NCI-H2081 treated with DMSO at 0.1 percent for 48 hours (cell line): ENCODE measurements at places on chromosomes 4 and X.

GRCh38 chr4:75031775-75032174 is 98.9 kb downstream of the PARM1 start:
- DNase-seq: no peak

DNA sequence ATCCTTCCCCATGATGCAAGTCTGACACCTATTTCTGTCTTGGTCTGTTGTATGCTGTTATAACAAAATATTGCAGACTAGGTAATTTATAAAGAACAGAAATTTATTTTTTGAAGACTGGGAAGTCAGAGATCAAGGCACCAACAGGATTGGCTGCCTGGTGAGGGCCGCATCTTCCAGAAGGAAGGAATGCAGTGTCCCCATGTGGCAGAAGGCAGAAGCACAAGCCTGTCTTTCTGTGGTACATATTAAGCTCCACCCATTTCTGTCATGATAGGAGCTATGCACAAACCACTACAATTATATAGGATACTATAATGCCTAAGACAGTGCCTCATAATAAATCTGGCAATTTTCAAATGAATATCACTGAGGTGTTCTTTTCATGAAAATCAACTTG is 502.3 kb upstream of the DIAPH2 start:
- no peak for DNase-seq

DNA sequence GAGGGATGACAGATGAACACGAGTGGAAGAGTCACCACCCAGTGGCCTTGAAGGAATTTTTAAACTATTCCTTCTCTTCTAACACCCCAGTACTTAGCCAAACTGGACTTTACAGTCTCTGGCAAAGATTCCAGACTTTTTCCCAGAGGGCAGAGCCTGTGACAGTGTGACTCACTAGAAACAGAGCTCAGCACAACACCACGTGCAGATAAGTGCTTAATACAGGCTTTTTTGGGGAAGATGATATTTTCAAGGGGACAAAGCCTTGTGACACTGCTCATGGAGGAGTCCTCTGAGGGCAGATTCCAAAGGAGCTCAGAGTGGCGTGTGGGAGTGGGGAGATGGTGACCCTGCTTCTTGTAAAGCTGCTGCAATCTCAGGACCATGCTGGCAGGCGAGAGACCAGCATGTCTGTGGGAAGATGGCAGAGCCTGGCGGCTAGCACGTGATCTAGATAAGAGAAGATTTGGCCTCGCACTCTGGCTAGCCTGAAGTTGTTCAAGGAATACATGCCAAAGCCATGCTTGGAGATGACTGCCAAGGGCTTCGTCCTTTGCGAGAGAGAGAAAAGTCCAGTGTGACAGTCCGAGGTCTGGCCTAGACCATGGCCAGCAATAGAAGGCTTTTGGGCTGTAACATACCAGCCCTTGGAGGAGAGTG is 2.4 kb downstream of the RAB33A start:
- DNase-seq: no peak

DNA sequence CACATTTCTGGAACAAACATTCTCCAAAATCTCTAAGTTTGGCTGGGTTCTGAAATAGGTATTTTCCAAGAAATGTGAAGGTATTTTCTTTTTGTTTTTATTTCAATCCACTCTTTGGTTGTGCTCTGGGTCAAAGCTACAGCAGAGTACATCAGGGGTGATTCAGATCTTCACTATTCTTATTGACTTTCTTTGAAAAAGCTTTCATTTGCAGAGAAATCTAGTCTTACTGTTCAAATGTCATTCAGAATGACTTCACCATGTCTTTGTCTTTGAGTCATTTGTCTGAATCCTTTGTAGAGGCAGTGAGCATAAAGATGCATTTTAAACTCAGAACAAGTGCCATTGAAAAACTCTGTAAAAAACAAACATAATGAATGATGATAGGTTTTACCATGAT is 547.2 kb upstream of the ADGRL3 start:
- DNase-seq: no peak

DNA sequence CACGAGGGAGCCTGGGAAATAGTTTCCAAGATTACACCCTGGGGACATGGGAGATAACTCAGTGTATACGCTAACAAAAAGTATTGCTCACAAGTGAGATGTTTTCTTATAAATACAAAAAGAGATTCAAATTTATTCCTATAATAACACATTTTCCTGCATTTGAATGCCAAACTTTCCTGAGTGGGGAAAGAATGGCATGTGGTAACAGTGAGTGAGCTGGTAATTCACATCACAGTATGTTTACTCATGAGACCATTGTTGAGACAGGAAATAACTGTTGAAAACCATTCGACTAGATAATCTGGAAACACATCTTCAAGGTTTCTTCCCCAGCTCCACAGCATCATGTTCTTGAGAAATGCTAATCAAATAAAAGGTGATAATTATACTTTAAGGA is 109.1 kb downstream of the TASL start:
- DNase-seq: no peak

- DNase-seq: no peak
These were observed 31.8 kb downstream of the SERTM2 start for GRCh38 chrX:111543212-111543741.

GRCh38 chr4:152221816-152222516 is 313.9 kb downstream of the FBXW7 start:
- DNase-seq: no peak

GRCh38 chrX:100812216-100813158 is 7.7 kb upstream of the CSTF2 start:
- no peak for DNase-seq

DNA sequence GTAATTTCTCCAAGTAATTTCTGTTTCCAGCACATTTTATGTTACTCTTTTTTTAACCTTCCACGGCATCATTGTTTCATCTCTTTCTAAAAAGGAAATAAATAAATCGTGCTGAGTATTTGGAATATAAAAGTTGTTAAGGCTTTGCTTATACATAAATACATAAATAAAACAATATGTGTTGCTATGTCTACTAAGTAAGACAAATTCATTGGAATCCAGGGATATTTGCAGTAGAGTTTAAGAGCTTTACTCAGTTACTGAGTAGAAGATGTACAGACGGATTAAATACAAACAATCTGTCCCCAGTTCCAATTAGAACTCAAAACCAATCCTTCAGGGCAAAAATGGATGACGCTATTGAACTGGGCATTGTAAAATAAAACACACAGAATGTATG is 1.4 kb downstream of the ARHGAP24 start:
- no peak for DNase-seq

- DNase-seq: no peak
These were observed 8.7 kb downstream of the FRG2 start for GRCh38 chr4:190018201-190018920.

- DNase-seq: no peak
These were observed 95.4 kb downstream of the SHOX start for GRCh38 chrX:725971-726370.

DNA sequence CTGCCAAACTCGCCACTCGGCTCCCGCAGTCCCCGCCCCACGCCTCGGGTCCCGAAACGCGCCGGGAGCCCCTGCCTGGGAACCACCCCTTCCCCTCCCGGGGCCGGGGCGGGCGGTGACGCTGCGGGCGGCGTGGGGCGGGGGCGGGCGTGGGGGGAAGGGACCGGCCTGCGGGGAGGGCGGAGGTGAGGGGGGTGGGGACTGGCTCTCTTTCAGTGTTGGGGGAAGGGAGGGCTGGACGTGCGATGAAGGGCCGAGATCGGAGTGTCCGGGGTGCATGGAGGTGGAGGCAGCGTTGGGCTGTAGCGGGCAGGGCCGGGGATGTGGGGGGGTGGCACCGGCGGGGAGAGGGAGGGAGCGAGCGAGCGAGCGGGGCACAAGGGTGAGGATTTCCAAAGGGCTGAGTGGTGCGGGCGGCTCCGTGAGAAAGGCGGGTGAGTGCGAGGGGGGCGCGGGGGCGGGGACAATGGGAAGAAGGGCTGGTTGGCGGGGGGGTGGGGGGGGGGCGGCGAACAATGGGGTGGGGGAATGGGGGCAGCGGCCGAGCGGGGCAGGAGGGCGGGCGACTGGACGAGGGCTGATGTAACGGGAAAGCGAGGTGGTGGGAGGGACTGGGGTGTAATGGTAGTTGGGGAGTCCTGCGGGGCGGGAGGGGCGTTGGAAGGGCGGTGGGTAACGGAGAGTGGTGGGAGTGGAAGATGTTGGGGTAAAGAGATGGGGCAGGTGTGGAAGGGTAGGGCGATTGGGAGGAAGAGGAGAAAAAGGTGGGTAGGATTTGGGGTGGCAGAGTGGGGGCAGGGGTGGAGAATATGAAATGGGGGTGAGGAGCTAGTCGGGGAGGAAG is 578 bp downstream of the DCUN1D4 start:
- no peak for DNase-seq

GRCh38 chr4:40194602-40195161 is 2.1 kb upstream of the RHOH start:
- DNase-seq: no peak

DNA sequence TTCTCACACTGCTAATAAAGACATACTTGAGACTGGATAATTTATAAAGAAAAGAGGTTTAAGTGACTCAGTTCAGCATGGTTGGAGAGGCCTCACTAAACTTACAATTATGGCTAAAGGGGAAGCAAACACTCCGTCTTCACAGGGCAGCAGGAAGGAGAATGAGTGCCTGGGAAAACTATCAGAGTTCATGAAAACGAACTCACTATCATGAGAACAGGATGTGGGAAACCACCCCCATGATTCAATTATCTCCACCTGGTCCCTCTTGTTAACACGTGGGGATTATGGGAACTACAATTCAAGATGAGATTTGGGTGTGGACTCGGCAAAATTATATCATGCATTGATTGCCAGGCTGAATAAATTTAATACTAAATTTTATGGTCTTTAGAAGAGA is 592.7 kb downstream of the GRXCR1 start:
- DNase-seq: no peak

DNA sequence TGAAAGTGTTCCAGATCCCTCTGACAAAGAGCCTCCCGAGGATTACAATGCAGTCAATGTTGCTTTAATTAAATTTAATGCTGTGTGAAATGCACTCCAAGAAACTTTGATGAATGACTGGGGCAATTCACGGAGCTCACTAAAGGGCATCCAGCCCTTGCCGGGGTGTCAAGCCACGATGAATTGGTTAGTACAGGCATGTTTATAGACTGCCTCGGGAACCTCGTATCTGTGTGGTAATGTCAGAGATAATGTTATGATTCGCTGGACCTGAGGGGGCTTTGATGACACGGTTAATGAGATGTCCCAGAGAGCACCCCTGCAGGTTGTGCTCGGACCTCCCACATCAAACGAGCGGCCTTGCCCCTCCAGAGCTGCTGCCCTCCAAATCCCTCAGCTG is 428.8 kb downstream of the NKX6-1 start:
- no peak for DNase-seq

- DNase-seq: no peak
These were observed 68.1 kb upstream of the NAP1L5 start for GRCh38 chr4:88765729-88766128.

GRCh38 chr4:165191814-165192499 is 15.4 kb upstream of the KLHL2 start:
- no peak for DNase-seq

- DNase-seq: no peak
These were observed 92.5 kb downstream of the FBXL5 start for GRCh38 chr4:15562623-15563022.

- DNase-seq: no peak
These were observed 105.7 kb downstream of the FRAS1 start for GRCh38 chr4:78162821-78163220.
